Stimulated activated CD4-positive, alpha-beta T cell treated with anti-CD3 and anti-CD28 coated beads, TNF-alpha, amount 100 ng/mL, for 1 hour (primary cell): ENCODE measurements at places on chromosomes 12 and 14.

DNA sequence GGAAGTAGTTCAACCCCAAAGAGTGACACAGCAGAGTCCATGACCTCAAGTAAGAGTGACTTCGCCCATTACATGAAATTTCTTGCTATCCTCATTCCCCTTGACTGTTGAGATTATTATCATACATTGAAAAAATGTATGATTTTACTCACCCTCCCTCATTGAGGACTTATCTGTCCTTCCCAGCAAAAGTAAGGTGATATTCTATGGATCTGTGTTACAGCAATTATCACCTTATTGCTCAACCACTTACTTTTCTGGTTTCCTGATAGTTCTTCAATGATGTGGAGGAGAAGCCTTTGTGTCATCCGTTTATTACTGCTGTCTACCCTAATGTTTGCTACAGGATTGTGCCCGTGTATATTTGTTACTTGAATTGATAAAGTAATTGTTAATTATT is 306.2 kb downstream of the TRHDE start:
- DNase-seq, result no peak

DNA sequence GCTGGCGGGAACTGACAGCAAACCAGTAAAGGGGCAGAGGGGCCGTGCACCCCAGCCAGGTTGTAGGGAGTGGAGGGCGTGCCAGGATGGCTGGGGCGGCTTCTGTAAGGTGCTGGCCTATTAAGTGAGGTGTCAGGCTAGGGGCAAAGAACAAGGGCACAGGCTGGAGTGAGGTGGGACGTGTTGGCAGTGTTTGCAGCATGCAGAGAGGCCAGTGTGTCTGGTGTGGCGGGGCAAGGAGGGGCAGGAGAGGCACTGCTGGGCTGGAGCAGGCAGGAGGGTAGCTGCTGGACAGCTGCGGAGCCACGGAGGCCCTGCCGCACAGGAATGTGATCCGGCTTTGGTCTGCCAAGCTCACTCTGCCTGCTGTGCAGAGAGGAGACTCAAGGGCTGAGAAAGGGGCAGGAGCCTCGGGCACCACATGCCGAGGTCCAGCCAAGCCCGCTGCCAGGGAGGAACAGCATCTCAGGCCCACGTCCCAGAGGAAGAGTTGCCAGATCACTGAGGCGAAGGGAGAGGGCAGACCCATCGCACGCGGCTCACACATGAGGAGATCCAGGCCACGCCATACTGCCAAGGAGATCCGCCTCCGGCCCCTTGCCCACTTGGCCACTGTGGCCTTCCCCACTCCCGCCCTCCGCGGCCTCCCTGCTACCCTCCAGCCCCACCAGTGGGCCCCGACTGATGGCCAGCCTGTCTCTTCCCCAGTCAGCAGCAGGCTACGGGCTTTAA is 46.8 kb downstream of the AMN start:
- DNase-seq, result no peak

DNA sequence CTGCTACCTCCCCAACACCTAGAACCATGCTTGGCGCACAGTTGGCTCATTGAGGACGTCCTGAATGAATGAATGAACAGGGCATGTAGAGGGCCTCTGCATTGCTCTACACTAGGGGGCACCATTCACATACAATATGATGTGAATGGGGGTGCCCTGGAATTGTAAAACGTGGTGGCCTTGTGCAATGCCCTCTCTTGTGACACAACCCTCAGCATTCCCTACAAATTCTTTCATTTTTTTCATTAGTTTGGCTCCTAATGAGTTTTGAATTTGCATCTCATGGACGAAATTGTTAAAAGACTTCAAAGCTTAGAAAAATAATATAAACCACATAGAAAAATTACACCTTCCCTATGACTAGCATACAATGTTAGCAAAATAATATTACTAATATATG is 2.3 kb upstream of the DIO2 start:
- no peak for DNase-seq

- no peak for DNase-seq
Measured at GRCh38 chr14:47120645-47121044, 469.1 kb upstream of the RPL10L start.

GRCh38 chr12:92519284-92519683 is 183.5 kb upstream of the PLEKHG7 start:
- no peak for DNase-seq

- no peak for DNase-seq
Measured at GRCh38 chr12:24808651-24809050, 140.2 kb downstream of the BCAT1 start.

DNA sequence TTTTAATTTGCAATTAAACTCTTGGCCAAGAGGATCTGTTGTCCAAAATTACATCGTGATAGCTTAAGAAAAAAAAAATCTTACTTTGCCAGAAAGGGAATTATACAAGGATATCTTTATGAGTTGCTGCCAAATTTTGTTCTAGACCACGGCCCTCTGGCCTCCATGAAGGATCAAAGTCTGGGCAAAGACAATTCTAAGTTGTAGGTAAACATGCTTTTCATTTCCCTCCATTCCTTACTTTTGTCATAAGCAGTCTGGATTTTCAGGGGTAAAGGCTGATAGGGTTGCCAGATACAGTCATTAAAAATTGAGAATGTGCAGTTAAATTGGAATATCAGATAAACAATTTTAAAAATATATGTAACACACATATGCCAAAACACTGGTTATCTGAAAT is 135.1 kb downstream of the MON2 start:
- no peak for DNase-seq

DNA sequence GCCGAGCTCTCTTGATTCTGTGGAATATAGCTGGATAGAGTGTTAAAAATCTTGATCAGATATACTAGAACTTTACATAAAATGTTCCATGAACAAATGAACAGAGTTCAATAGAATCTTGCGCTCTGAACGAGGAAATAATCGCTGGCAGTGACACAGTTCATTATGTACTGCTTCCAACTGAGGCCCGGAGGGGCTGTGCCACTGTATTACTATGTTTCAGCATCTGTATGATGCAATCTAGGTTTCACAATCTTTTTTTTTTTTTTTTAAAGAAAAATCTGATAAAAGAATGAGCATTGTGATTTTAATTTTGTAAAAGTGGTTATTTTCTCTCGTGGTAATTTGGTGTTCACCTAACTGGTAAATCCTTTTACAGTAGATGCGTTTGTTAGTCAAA is 77.2 kb downstream of the FERMT2 start:
- no peak for DNase-seq

- DNase-seq, result no peak
Measured at GRCh38 chr12:96190413-96191108, 3.6 kb upstream of the ELK3 start.

- no peak for DNase-seq
Measured at GRCh38 chr12:98740751-98741150, 95.7 kb downstream of the APAF1 start.

DNA sequence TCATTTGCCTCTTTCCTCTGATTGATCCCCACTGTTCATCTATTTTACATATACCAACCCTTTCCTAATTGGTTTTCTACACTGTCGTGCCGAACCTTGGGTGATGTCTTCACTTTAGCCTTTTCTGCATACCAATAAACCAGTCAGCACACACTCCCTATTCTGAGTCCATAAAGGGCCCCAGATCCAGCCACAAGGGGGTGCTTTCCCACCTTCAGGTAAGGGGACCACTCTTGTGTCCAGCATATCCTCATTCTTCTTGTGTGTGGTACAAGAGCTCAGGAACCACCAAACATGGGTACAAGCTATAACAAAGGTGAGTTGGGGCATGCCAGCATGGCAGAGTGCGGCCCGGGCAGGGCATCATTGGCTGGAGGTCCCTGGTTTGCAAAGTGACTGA is 859.8 kb downstream of the FSCB start:
- no peak for DNase-seq

GRCh38 chr12:53571295-53571694 is 54.9 kb downstream of the ATF7 start:
- no peak for DNase-seq

GRCh38 chr12:74321381-74321780 is 216.3 kb upstream of the ATXN7L3B start:
- no peak for DNase-seq

DNA sequence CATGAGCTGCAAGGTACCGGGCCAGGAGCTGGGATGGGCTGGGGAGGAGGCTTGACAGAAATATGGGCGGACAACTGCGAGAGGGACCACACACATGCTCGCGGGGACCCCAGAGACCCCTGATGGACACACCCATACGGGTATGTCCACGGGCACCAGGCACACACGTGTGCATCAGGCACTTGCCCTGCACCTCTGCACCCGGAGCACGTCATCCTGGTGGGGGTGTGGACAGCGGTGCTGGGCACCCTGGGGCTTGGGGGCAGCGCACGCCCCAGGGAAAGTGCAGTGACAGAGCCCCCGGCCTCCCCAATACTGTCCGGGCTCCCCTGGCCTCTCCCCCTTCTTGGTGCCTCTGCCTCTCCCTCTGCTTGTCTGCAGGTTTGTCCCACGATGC is 1.7 kb upstream of the CRIP1 start:
- DNase-seq, result no peak

GRCh38 chr12:3313066-3313465 is 177.9 kb upstream of the PRMT8 start:
- DNase-seq, result no peak

- no peak for DNase-seq
Measured at GRCh38 chr12:51901881-51902280, 5.4 kb upstream of the ACVRL1 start.

DNA sequence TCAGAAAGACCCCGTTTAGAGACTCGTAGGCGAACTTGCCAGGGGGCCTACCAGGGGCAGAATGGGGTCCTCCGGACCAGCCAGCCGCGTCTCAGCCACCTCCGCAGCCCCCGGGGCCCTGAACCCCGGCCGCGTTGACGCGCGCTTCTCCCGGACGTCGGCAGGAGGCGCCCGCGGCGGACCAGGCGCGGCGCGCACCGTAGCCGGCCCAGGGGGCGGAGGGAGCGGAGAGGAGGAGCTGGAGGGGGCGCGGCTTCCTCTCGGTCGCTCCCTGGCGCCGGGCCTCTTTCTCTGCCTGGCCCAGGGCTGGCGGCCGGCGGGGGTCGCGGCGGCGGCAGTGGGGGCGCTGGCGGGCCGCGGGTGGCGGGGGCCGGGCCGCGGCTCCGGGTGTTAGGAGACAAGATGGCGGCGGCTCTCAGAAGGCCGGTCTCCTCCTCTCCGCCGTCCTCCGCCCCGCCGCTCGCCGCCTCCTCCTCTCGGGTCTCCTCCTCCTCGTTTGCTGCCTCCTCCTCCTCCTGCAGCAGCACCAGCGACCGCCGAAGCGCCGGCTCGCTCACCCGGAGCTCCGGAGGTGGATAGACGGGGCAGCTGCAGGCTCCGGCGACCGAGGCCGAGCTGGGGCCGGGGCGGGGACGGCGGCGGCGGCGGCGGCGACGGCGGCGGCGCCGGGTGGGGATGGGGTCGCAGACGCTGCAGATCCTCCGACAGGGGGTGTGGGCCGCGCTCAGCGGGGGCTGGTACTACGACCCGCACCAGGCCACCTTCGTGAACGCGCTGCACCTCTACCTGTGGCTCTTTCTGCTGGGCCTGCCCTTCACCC is at the start of gene PCNX1:
Gene PCNX1 (plus strand): TSS at position 284 of the 820 bp plus-strand sequence. CDS start 392 bp downstream, at position 676.
- DNase-seq, result peak; percentile 79

DNA sequence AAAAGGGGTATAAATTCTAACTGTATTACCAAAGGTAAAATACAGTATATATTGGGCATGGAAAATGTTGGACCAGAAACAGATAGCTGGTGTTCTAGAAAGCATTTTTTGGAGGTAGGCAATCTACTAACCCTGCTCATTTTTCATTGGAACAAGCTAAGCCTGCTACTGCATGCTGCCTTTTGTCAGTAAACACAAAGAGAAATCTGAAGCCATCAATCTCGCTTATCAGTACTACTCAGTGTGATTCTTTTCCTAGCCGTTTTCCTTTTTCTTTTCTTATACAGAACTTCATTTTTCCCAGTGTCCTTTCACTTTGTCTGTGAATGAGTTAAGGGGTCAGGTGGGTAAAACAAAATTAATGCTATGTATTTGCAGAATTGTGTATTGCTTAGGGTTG is 312.3 kb downstream of the NPAS3 start:
- DNase-seq, result no peak

- DNase-seq, result peak; percentile 34
Measured at GRCh38 chr12:12008931-12009611, 61.7 kb upstream of the BCL2L14 start.

- no peak for DNase-seq
Measured at GRCh38 chr14:72638021-72638420, 255.9 kb downstream of the DPF3 start.

- DNase-seq, result no peak
Measured at GRCh38 chr14:96508900-96509299, 6.7 kb downstream of the PAPOLA start.

DNA sequence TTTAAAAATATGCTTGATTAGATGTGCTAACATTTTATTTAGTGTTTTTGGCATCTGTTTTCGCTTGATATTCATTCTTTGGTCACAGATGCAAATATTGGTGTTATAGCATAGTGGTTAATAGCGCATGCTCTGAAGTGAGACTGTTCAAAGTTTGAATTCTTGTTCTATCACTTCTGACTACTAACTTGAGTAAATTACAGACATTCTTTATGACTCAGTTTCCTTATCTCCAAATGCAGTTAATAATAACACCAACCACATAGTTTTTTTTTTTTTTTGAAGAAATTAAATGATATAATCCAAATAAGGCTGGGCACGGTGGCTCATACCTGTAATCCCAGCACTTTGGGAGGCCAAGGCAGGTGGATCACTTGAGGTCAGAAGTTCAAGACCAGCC is 81.0 kb downstream of the TMX1 start:
- no peak for DNase-seq

DNA sequence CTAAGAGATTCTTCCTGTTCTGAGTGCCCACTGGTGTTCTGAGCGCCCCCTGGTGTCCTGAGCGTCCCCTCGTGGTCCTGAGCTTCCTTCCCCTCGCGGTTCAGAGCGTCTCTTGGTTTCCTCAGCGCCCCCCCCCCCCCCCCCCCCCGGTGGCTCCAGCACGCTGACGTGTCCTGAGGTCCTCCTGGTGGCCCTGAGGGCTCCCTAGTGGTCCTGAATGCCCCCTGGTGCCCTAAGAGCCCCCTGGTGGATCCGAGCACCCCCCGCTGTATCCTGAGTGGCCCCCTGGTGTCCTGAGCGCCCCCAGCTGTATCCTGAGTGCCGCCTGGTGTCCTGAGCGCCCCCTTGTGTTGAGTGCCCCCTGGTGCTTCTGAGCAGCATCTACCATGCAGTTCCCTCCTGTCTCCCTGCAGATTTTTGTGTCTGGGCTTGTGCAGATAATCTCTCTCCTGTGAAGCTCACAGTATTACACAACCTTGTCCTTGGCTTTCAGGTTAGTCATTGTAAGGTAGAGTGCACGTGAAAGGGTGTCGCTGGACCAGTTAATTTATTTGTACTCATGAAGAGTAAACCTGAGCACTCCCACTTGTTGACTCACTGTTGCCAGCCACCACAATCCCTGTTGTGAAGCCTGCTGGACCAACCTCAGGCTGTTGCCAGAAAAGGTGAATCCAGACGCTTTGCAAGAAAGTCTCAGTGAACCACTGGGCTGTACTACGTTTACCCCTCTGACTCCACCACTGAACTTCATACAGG is 1168.4 kb downstream of the TMEM121 start:
- DNase-seq, result peak; percentile 24

DNA sequence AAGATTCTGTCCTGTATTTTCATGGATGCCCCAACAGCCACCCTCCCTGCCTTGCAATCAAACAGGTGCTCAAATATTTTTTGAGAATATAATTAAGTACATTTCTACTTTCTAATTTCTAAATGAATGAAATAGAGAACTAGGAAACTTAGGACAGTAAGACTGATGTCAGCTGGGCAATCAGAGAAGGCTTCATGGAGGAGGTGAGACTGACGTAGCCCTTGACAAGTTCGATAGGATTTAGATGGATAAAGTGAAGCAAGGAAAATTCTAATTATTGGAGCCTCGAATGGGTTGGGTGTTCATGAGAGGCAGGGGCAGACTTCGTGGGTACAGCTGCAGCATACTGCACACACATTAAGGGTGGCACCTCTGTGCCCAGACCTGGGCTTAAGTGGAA is 36.0 kb downstream of the NINJ2 start:
- no peak for DNase-seq
